ENCODE measurements at places on chromosomes 2 and 18.

GRCh38 chr2:221100467-221101089, 471.5 kb downstream of the EPHA4 start:
- DNase-seq = no peak

GRCh38 chr2:66813525-66813924, 378.6 kb downstream of the MEIS1 start:
- no peak for DNase-seq

DNA sequence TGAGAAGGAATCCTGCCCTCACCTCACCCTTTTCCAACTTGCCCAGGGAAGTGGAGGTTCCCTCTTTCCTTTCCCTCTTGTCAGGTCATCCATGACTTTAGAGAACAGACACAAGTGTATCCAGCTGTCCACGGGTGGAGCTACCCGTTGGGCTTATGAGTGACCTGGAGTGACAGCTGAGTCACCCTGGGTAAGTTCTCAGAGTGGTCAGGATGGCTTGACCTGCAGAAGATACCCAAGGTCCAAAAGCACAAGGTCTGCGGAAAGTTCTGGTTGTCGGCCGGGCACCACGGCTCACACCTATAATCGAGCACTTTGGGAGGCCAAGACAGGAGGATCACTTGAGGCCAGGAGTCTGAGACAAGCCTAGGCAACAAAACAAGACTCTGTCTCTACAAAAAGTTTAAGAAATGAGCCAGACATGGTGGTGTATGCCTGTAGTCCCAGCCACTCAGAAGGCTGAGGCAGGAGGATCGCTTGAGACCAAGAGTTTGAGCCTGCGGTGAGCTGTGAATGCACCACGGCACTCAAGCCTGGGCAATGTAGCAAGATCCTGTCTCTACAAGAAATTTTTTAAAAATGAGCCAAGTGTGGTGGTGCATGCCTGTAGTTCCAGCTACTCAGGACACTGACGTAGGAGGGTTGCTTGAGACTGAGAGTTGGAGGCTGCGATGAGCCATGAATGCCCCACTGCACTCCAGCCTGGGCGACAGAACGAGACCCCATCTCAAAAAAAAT, 14.0 kb upstream of the CNDP1 start:
- DNase-seq = no peak

DNA sequence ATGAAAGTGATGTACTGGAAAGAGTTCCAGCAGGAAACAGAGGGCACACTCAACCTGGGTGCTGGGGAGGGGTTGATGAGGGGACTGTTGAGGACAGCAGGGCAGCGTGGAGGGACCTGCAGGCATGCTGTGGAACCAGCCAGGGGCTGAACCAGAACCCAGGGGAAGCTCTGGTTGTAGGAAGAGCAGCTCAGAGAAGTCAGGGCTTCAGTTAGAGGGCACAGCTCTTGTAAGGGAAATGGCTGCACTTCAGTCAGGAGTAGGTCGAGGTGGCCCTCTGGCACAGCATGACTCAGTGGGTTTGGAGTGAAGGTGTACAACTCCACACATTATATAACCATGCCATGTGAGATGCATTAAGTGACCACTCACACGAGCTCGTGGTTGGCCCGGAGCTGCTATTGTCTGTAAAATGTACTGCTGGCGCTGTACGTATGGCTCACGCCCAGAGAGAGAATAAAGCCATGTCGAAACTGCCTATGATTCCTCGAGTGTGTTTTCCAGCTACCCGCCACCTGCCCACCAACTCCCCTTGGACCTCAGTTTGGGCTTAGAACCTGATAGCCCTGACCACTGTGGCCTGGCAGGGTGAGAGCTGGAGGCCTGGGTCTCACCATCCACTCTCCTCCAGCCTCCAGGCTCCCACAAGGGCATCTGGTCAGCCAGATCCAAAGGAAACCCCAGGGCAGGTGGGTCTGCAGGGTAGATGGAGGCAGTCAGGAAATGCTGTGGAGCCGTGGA, 136.5 kb upstream of the HS6ST1 start:
- DNase-seq = no peak

GRCh38 chr18:7898181-7898580, 331.1 kb downstream of the PTPRM start:
- DNase-seq = no peak

DNA sequence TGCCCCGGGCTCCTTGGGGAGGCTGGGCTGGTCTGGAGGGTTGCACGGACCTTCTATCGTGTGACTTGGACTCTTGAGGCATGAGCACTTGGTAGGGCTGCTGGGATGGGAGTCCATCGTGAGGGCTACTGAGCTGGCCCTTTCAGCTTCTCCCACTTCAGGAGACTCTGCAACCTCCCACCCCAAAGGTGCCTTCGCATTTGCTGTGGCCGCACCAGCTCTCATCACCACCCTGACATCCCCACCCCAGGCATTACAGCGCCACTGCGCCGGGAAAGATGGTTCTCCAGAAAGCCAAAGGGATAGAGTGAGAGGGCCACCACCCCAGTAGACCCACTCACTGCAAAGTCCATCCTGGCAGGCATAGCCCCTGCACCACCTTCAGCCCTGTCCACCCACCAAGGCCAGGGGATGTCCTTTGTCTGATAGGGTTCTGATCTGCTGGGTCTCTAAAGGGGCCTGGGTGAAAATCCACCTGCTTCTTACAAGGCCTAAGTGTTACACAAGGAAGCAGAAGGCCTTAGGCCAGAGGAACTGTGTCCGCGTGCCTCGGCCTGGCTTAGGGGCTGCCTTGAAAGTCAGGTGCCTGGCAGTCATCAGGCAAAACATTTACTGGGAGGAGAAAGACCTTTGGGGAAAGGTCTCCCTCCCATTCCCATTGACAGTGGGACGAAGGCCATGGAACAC, 5.1 kb downstream of the EHD3 start:
- DNase-seq = no peak

DNA sequence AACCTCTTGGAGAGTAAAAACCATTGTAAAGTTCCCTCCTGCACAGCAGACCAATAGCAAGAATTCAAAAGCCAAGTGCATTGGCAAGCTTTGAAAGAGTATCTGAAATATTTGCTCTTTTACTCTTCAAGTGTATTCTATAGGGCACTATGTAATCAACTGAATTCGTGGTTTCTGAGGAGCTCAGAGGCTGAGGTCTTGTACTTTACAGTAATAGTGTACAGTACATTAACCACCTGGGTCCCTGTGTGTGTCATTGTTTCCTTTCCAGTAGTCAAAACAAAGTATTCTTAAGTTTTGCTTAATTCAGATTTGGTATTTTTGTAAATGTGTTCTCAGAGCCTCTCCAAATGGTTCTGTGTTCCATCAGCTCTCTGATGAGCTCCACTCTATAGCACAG, 769.7 kb downstream of the LRRTM4 start:
- no peak for DNase-seq

- DNase-seq = no peak
These were observed 42.1 kb upstream of the ITSN2 start for GRCh38 chr2:24402242-24403097.

DNA sequence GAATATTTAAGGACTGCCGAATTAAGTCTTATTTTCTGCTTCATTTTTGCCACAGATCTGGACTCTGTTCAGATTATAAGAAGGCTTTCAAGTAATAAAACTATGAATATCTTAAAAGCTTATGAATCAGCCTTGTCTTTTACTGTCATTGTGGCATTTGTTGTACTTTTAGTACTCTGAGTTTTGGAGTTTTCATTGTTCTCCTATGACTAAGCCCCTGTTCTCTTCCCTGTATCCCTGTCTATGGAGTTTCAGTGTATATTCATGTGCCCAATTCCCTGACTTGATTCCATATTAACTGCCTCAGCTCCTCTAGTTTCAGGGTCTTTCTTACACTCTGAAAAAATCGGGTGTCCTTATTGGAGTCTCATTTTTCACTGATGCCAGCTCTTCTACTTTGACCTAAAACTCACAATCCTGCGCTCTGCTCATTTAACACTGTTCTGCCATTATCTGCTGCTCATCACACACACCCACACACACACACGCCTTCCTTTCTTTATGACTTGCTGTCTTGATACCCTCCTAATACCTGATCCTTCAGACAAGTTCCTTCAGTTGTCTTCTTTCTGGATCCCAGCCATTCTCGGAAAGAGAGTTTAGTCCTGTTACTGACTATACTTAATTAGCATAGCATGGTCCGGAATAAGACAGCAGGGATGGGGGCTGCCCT, 511.8 kb downstream of the CPS1 start:
- no peak for DNase-seq

DNA sequence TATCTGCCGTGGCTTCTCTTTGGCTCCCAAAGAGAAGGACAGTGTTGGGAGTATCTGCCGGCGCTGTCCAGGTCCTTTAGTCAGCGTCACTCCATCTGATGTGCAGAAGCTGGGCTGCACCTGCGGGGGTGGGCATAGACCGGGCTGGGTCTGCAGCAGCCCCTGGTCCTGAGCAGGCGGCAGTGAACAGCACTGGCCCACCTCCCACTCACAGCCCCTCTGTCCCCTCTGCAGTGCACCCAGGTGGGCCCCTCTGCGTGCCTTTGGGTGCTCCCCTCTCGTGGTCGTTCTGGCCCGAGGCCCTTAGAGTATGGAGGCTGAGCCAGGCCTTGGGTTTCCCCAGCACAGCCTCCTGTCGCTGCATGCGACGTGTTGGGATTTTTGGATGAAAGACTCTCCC, 95.7 kb downstream of the USP40 start:
- DNase-seq = no peak

- DNase-seq = no peak
These were observed 8.3 kb downstream of the ALPP start for GRCh38 chr2:232386740-232387450.

GRCh38 chr18:33751613-33752221, 173.7 kb downstream of the ASXL3 start:
- DNase-seq = no peak

DNA sequence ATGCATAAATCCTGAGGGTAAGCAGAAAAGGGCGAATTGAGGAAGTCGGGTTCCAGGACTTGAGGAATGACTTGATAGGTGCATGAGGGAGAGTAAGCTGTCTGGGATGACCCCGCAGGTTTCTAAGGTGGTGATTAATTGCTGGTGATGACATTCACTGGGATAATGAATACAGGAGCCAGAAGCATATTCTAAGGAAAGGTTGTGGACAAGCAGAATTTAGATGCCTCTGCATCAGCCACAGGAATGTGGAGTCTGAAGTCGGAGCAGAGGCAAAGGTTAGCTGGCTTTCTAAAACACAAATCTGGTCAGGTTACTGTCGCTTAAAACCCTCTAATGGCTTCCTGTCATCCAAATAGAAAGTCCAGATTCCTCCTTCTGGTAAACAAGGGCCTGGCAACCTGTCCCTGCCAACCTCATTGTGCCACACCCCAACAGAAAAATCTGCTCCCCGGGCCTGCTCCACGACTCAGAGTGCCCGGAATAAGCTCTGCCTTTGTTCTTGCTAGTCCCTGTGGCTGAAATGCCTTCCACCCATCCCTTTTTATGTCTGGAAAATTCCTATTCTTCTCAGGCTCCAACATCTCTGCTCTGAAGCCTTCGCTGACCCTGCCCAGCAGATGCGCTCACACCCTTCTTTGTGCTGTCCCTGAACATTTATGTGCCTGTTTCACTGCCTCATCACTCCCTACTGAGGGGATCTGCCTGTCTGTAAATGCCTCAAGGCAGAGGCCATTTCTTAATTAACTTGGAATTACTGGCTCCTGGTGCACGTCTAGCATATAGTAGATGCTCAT, 11.3 kb upstream of the TMEM214 start:
- no peak for DNase-seq

DNA sequence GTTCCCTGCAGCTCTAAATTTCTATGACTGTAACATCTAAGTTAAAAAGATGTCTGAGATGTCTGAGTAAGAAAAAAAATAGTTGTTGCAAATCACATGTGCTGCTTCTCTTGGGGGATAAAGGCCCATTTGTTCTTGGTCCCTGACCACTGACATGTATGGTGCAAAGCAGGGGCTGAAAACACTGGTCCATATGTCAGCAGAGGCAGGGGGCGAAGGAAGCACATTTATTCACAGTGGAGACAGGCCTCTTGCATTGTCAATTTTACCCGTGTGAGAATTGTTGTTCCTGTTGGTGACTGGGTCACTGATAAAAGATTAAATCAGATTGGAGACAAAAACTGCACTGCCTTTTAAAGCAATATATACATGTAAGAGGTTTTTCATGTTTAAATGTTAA, 38.8 kb downstream of the PRKCE start:
- no peak for DNase-seq

GRCh38 chr2:15223887-15224286, 337.2 kb downstream of the NBAS start:
- DNase-seq = no peak

- no peak for DNase-seq
These were observed 17.5 kb downstream of the GPR35 start for GRCh38 chr2:240642806-240643092.

DNA sequence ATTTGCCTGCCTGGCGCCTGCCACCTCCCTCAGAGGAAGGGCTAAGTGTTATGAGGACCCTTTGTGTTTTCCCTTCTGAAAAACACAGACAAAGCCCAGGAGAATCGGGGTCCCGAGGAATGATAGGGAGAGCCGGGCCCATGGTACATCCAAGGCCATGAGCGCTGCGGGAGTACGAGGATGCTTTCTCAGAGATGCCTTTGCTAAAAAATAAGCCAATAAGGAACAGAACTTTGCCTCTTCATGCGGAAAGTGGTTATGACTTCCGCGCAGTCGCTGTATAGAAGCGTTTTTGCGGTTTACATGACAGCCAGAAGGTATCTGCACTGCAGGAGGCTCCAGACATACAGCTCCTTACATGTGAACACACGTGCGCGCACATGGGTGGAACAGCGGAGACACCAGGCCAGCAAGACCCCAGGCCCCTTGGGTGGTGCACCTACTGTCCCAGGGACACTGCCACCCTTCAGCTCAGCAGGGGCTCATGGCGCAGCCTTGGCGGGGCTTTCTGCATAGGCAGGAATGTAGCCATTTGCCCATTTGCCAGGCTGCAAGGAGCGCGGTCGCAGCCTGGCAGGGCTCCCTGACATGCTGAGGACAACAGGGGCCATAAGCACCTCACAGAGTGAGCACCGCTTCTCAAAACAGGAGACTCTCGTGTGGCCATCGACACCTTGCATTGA, 252.4 kb upstream of the SALL3 start:
- DNase-seq = no peak

- DNase-seq = no peak
These were observed 188.6 kb downstream of the ARL4C start for GRCh38 chr2:234308073-234308812.

GRCh38 chr18:69951182-69951581, 3.5 kb upstream of the CD226 start:
- no peak for DNase-seq

Data from germinal center (tissue), 1 donor.